ENCODE measurements at places on chromosomes 12 and 14.

DNA sequence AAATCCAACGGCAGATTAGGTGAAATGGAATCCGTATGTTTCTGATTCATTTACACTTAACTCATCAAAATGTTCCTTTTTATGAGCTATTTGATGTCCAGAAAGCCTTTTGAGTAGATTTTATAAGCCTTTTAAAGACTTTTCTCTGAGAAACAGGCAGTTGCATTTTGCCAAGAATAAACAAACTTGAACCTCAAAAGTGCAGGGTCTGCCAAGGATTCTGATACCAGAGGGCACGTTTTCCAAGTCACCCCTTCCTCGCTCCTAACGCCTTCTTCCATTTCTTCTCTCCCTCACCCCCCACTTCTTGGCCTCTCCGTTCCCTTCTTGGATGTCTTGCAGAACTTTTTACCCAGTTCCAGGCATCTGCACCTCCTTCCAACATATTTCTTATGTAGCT is 200.6 kb upstream of the TBX3 start:
- no peak for DNase-seq
- no peaks in the 10 kb centered on the region for H3K27me3 ChIP-seq
- H3K4me3 ChIP-seq: no peak overlapping the region
- H3K4me1 ChIP-seq: no peaks in the 10 kb centered on the region
- H3K36me3 ChIP-seq: no peaks in the 10 kb centered on the region

GRCh38 chr12:49451468-49452259 is 84.4 kb downstream of the SPATS2 start:
- H3K27ac ChIP-seq: no peak overlapping the region
- no peaks in the 10 kb centered on the region for H3K36me3 ChIP-seq
- DNase-seq: no peak
- no peaks in the 10 kb centered on the region for H3K4me1 ChIP-seq

- H3K27me3 ChIP-seq: no peaks in the 10 kb centered on the region
- no peak overlapping the region for H3K4me3 ChIP-seq
- DNase-seq: no peak
- H3K4me1 ChIP-seq: peaks cover 4% of the 10 kb centered on the region
These were observed 54.5 kb downstream of the MIS18BP1 start for GRCh38 chr14:45198551-45198950.

- no peak for DNase-seq
- H3K4me3 ChIP-seq: no peak overlapping the region
- no peaks in the 10 kb centered on the region for H3K27me3 ChIP-seq
- peak overlapping the region; percentile 84 for H3K27ac ChIP-seq
These were observed 10.1 kb downstream of the SLC25A29 start for GRCh38 chr14:100296106-100296651.

GRCh38 chr14:91323671-91324605 is 79.4 kb upstream of the GPR68 start:
- H3K4me1 ChIP-seq: peaks cover 32% of the 10 kb centered on the region
- DNase-seq: peak; percentile 97
- peak overlapping the region; percentile 67 for H3K27ac ChIP-seq
- H3K36me3 ChIP-seq: peaks cover 6% of the 10 kb centered on the region
- peaks cover 4% of the 10 kb centered on the region for H3K27me3 ChIP-seq
- H3K4me3 ChIP-seq: peak overlapping the region; percentile 40

Data from esophagus muscularis mucosa (tissue), 4 donors.